ENCODE measurements at places on chromosomes 5 and 9. TPM values are rescaled to one million over a fixed set of nuclear protein-coding genes. Genes with fewer than 3 reads are reported as not detected.
A peak's percentile ranks its signal among the peaks of the same experiment; 100 is the strongest.

DNA sequence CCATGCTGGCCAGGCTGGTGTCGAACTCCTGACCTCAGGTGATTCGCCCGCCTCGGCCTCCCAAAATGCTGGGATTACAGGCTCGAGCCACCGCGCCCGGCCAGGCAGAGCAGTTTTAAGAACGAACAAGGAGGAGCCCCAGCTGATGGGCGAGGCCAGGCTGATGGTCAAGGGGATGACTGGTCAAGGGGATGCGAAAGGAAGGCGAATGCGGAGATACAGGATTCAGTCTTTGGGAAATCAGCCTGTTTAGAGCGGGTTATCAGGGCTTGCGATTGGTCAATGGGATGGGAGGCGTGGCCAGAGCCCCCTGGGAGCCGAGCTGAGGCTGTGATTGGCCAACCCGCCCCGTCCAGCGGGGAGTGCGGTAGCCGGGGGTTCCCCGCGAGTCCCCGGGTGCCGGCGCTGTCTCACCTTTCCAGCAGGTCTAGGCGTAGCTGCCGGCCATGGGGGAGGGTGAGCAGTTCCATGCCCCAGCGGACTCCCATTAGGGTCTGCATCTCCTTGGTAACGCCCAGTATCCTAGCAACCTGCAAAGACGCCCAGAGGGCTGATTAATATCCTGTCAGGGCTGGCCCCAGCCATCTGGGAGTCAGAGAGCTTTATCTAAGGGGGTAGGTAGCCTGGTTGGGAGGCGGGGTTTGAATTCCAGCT is 7.5 kb upstream of the TOR2A start:
- no peaks in the 10 kb centered on the region for H3K4me1 ChIP-seq
- H3K36me3 ChIP-seq, result no peaks in the 10 kb centered on the region
- no peak for DNase-seq

- H3K27me3 ChIP-seq, result no peaks in the 10 kb centered on the region
- no peaks in the 10 kb centered on the region for H3K36me3 ChIP-seq
- H3K4me3 ChIP-seq, result no peak overlapping the region
- H3K27ac ChIP-seq, result no peak overlapping the region
- no peak for DNase-seq
- H3K4me1 ChIP-seq, result no peaks in the 10 kb centered on the region
Observed at GRCh38 chr5:17235731-17236330, 18.4 kb downstream of the BASP1 start.

Gene IL5
- not detected for total RNA-seq

- H3K4me1 ChIP-seq, result no peaks in the 10 kb centered on the region
- H3K27me3 ChIP-seq, result no peaks in the 10 kb centered on the region
- DNase-seq, result no peak
- H3K27ac ChIP-seq, result no peak overlapping the region
- no peaks in the 10 kb centered on the region for H3K36me3 ChIP-seq
- no peak overlapping the region for H3K4me3 ChIP-seq
Observed at GRCh38 chr5:82234885-82235284, 43.3 kb downstream of the RPS23 start.

- no peaks in the 10 kb centered on the region for H3K4me1 ChIP-seq
- H3K27ac ChIP-seq, result no peak overlapping the region
- no peak overlapping the region for H3K4me3 ChIP-seq
- no peaks in the 10 kb centered on the region for H3K27me3 ChIP-seq
- H3K36me3 ChIP-seq, result no peaks in the 10 kb centered on the region
- no peak for DNase-seq
Observed at GRCh38 chr5:109936996-109937395, 247.3 kb downstream of the MAN2A1 start.

GRCh38 chr5:153767221-153768188 is 271.2 kb downstream of the FAM114A2 start:
- no peaks in the 10 kb centered on the region for H3K27me3 ChIP-seq
- no peak overlapping the region for H3K27ac ChIP-seq
- H3K36me3 ChIP-seq, result no peaks in the 10 kb centered on the region
- H3K4me3 ChIP-seq, result no peak overlapping the region
- no peak for DNase-seq

DNA sequence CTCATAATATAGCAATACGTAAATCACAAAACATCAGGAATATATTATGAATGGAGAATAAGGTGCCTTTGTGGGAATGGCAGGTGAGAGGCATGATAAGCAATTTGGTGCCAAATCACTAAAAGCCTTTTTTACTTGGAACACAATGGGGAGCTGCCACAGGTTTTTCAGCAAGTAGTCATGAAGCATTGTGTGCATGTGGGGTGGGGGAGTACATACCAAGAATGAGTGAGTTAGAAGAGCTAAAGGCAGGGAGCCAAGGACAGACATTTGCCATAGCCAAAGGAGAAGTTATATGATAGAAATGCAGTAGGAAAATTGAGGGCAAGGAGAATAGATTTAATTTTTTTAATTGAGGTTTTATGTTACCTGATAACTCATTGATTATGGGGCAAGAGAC is 445.0 kb upstream of the SMC2 start:
- no peaks in the 10 kb centered on the region for H3K27me3 ChIP-seq
- H3K27ac ChIP-seq, result no peak overlapping the region
- no peaks in the 10 kb centered on the region for H3K4me1 ChIP-seq
- no peak for DNase-seq

Gene SLC25A2
- total RNA-seq, result 4.4 TPM

DNA sequence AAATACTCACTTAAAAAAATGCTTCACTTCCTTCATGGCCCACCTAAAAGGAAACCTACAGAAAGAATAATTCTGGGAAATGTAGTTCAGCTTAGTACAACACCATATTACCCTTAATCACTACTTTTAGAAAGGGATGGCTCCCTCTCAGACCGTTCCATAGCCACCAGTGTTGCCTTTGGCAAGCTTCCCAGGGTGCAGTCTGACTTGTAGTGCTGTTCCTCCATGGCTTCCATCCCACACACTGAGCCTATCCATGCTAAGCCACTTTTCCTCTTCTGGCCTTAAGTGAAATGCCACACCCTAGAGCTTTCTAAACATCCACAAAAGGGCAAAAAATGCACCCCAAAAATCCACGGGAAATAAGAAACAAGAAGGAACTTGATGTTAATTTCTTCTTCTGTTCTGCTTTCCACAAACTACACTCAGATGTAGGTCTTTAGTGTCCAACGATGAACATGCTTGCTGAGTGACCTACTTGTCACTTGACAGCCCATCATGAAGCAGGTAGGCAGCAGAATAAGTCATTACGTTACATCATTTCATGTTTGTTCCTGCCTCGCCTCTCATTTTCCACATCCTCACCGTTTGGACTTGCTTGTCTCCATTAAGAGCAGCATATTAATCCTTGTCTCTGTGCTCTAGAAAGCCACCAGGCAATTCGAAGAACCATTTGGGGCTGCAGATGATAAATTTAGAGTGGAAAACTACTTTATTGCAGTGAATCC is 391.1 kb upstream of the GRAMD2B start:
- H3K4me3 ChIP-seq, result no peak overlapping the region
- no peaks in the 10 kb centered on the region for H3K36me3 ChIP-seq
- no peaks in the 10 kb centered on the region for H3K27me3 ChIP-seq

Gene MSX2
- total RNA-seq, result 7.1 TPM

- no peak overlapping the region for H3K4me3 ChIP-seq
- no peaks in the 10 kb centered on the region for H3K4me1 ChIP-seq
- H3K27me3 ChIP-seq, result no peaks in the 10 kb centered on the region
- H3K27ac ChIP-seq, result no peak overlapping the region
- no peaks in the 10 kb centered on the region for H3K36me3 ChIP-seq
Observed at GRCh38 chr5:180605554-180606214, 14.4 kb upstream of the SCGB3A1 start.

- no peaks in the 10 kb centered on the region for H3K4me1 ChIP-seq
- H3K27me3 ChIP-seq, result no peaks in the 10 kb centered on the region
- H3K27ac ChIP-seq, result no peak overlapping the region
- peak overlapping the region; percentile 90 for H3K4me3 ChIP-seq
- DNase-seq, result no peak
- H3K36me3 ChIP-seq, result no peaks in the 10 kb centered on the region
Observed at GRCh38 chr9:94031380-94031779, 52.9 kb upstream of the PTPDC1 start.

- no peaks in the 10 kb centered on the region for H3K36me3 ChIP-seq
- peak; percentile 45 for DNase-seq
- no peaks in the 10 kb centered on the region for H3K27me3 ChIP-seq
- H3K4me1 ChIP-seq, result no peaks in the 10 kb centered on the region
Observed at GRCh38 chr9:79471580-79472543, 99.9 kb upstream of the TLE4 start.

DNA sequence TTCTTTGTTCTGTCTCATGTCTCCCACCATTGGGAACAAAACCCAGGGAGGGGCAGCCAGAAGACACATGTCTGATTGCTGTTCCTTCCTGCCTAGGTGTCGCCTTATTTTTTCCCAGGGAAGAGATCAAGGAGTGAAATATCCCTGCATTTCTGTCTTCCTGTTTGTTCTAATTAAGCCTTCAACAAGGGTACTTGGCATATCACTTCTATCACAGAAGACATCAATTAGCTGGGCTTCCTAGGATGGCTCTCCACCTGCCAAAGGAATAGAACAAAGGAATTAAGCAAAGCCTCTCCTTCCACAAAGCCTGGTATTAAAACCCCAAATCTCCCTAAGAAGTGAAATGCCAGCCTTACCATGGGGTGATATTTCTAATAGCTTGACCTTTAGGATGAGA is 299.5 kb upstream of the CD180 start:
- H3K4me1 ChIP-seq, result no peaks in the 10 kb centered on the region
- H3K27ac ChIP-seq, result no peak overlapping the region
- no peaks in the 10 kb centered on the region for H3K36me3 ChIP-seq
- no peak for DNase-seq
- H3K27me3 ChIP-seq, result no peaks in the 10 kb centered on the region
- no peak overlapping the region for H3K4me3 ChIP-seq

DNA sequence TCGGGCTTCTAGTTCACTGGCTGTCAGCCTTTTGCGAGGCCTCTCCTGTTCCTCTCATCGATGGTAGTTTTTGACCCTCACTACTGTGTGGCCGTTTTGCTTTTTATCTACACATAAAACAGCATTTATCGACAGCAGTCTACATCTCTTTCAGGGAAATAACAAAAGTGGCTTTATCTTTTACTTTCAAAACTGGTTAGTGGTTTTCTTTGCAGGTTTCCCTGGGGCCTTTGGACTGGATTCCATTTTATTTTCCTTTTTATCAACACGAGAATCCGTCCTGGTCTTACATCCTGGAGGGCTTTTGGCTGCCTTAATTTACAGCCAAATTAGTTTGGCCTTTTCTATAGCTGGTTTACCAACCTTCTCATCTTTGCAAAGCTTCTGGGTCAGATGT is 793 bp upstream of the PKD2L2 start:
- no peaks in the 10 kb centered on the region for H3K27me3 ChIP-seq
- peak overlapping the region; percentile 24 for H3K4me3 ChIP-seq
- DNase-seq, result no peak

DNA sequence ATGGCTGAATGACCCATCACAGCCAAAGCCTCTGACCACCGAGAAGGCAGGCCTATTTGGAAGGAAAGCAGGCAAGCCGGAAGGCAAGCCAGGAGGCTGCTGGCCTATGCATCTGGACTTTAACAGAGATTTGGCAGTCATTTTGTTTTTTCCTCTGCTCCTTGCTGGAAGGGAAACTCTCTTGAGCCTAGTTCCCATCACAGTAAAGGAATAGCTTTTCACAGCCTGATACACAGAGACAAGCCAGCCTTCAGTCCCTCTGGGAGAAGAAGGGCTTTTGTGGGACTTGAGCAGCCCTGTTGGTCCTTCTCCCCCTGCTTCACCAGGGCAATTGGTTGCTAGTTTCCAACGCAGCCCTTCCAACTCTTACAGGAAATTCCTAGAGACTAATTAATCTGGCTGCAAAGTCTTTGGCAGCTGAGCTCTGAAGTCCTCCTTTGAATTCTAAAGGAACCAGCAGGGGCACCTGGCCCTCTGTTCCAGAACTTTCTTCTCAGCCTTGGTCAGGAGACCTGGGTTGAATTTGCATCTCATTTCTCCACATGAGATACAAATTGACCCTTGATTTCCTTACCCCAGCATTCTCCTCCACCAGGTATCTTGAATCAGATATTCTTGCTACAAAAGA is 157.3 kb upstream of the EPB41L4A start:
- no peaks in the 10 kb centered on the region for H3K27me3 ChIP-seq
- H3K4me3 ChIP-seq, result no peak overlapping the region
- H3K27ac ChIP-seq, result no peak overlapping the region
- H3K4me1 ChIP-seq, result no peaks in the 10 kb centered on the region
- DNase-seq, result no peak

GRCh38 chr5:115978779-115979178 is 16.5 kb downstream of the LVRN start:
- no peak overlapping the region for H3K4me3 ChIP-seq
- no peaks in the 10 kb centered on the region for H3K36me3 ChIP-seq
- no peak overlapping the region for H3K27ac ChIP-seq
- H3K4me1 ChIP-seq, result no peaks in the 10 kb centered on the region
- no peak for DNase-seq

DNA sequence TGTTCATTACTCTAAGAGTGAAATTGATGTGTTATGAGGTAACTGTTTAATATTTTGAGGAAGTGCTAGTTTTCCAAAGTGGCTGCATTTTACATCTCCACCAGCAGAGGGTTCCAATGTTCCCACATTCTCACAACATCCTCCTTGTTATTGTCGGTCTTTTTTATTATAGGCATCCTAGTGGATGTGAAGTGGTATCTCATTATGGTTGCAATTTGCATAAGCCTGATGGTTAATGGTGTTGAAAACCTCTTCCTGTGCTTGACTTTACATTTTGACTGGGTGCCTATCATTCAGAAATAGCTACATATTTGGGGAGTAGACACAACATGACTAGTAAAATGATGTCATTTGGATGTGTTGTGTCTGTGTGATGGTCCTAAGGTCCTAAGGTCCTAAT is 143.6 kb downstream of the MRPS30 start:
- H3K27me3 ChIP-seq, result no peaks in the 10 kb centered on the region
- no peak overlapping the region for H3K27ac ChIP-seq
- H3K36me3 ChIP-seq, result no peaks in the 10 kb centered on the region
- DNase-seq, result no peak

- DNase-seq, result no peak
- H3K27me3 ChIP-seq, result no peaks in the 10 kb centered on the region
- H3K4me1 ChIP-seq, result no peaks in the 10 kb centered on the region
- H3K4me3 ChIP-seq, result no peak overlapping the region
- H3K27ac ChIP-seq, result no peak overlapping the region
- H3K36me3 ChIP-seq, result no peaks in the 10 kb centered on the region
Observed at GRCh38 chr5:180111273-180112002, 39.9 kb upstream of the RNF130 start.

DNA sequence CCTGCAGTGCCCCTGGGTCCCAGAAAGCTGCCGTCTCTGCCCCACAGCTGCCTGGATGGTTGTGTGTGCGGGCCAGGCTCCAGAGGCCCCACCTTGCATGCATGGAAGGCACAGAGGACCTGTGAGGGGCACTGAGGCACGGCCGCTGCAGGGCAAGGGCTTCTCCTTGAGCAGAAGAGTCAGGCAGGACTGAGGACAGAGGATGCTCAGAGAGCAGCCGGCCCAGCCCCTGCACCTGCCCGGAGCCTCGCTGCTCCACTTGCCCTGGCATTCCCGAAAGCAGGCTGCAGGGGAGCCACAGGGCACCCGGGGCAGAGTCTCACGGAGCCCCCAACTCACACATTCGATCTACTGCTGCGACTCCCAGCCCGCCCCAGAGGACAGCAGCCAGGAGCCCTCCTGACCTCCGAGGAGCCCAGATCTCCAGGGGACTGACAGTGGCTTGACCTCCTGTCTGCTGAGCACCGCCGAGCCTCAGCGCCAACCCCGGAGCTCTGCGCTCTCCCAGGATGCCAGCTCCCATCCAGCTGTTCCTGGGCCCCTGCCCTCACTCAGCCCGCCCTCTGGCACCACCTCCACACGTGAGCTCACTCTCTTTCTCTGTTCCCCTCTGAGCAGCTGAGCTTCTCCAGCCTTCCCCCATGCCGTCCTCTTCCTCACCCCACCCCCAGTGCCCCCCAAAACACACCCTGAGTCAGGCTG is 95.0 kb downstream of the KCNT1 start:
- H3K27me3 ChIP-seq, result no peaks in the 10 kb centered on the region
- no peak overlapping the region for H3K27ac ChIP-seq
- H3K4me1 ChIP-seq, result no peaks in the 10 kb centered on the region
- no peaks in the 10 kb centered on the region for H3K36me3 ChIP-seq
- no peak for DNase-seq
